ENCODE measurements at places on chromosomes 7 and 10.

- no peak for DNase-seq
Observed at GRCh38 chr10:74745449-74745848, 81.0 kb upstream of the KAT6B start.

GRCh38 chr10:57880446-57881227, 387.1 kb downstream of the IPMK start:
- no peak for DNase-seq

- no peak for DNase-seq
Observed at GRCh38 chr7:84847038-84847437, 339.8 kb downstream of the SEMA3D start.

GRCh38 chr10:28480628-28480965, 52.3 kb upstream of the WAC start:
- no peak for DNase-seq

GRCh38 chr7:147412782-147413556, 1177.6 kb upstream of the C7orf33 start:
- DNase-seq, result peak; percentile 48

DNA sequence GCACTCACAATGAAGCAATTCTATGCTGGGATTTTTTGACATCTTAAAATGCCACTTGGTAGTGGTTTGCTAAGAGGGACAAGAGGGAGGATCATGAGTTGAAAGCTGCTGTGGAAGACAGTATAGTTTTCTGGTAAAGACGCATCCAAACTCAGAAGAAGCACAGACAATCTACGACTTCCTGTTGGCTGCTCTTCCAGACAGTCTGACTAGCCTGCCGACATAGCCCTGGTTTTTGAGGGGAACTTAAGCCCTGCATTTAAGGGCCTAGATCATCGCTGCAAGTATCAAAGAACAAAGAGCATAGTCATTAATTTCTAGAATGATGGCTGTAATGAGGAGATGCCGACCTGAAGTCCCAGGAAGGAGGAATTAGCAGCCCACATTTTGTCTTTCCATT, 99.9 kb upstream of the IKZF1 start:
- DNase-seq, result no peak

DNA sequence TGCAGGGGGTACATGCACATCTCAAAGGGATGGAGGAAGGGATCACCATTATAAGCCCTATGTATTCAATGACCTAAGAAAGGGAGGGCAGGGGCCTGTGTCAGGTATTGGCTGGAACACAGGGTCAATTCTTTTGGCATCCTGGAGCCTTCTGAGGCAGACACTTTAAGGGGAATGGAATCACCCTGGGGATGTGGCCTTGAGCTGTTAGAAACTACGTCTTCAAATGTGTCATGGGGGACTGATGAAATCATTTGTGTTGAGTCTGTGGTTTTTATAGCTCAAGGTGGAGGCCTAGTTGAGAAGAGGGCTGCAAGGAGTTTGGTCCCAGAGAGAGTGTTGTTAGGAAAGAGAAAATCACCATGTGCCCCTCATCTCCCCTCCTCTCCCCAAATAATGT, 206.1 kb upstream of the CELF2 start:
- no peak for DNase-seq

GRCh38 chr10:89156161-89156835, 50.8 kb downstream of the CH25H start:
- no peak for DNase-seq

DNA sequence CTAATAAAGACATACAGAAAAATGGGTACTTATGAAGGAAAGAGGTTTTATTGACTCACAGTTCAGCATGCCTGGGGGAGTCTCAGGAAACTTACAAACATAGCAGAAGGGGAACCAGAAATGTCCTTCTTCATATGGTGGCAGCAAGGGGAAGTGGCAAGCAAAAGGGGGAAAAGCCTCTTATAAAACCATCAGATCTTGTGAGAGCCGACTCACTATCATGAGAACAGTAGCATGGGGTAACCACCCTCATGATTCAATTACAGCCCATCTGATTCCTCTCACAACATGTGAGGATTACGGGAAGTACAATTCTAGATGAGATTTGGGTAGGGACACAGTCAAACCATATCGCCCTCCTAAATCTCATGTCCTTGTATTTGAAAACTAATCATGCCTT, 1305.4 kb upstream of the SORCS1 start:
- peak; percentile 6 for DNase-seq

- DNase-seq, result peak; percentile 49
Observed at GRCh38 chr10:47047577-47048525, 136.6 kb downstream of the PTPN20 start.

DNA sequence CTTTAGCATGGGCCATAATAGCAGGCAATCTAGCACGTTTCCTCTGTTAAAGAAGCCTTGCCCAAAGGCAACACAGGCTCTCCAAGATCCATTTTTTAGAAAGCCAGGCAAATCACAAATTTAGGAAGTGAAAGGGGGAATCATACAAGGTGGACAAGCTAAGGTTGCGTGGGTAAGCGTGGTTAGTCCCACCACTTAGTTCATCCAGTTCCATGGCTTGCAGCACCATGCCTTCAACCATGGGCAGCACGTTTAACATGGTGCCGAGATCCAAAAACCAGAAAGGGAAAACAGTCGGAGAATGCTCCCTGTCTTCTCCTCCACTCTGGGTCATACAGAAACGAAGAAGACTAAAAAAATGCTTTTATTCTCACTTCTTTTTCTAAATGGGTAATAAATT, 234.4 kb upstream of the IMMP2L start:
- no peak for DNase-seq

DNA sequence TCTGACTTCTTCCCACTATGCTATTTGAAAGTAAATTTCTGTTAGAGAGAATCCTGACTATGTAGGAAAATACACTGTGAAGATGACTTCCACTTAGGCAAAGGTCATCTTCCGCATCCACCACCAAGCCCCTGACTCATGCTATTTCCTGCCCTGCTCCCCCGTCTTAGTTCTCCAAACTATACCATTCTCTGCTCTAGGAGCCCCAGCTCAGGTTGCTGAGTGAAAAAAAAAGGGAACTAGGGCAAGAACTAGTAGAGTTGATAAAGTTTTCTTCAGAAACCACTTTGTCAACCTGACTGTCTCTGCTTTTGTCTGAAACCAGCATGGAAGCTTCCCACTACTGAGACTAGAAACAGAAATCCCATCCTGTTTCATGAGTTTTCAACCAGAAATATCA, 96.9 kb downstream of the EVX1 start:
- DNase-seq, result no peak

Data from foreskin fibroblast (primary cell).